Stimulated activated CD4-positive, alpha-beta T cell treated with anti-CD3 and anti-CD28 coated beads, TNF-alpha, amount 100 ng/mL, for 48 hours (primary cell): ENCODE measurements at places on chromosomes 7 and 10.

- no peak for DNase-seq
Observed at GRCh38 chr7:43462836-43463235, 120.1 kb upstream of the STK17A start.

- no peak for DNase-seq
Observed at GRCh38 chr10:33238643-33239042, 95.8 kb downstream of the NRP1 start.

DNA sequence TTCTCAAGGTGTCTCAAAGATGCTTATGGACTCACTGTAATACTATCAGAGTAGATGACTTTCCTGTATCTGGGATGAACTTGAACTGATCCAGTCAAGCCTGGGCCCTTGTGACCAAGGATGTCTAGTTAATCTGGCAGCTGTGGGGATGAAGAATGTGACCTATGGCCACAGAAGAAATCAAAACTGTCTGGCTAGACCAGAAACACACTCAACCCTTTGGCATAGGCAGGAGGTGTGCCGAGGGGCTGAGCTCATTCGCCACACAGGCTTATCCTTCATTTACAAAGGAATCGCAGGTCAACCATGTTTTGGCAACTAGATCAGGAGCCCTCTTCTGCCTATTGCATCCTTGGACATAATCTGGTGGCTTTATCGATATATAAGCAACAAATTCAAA lies 110.6 kb downstream of the ATXN7L1 start:
- no peak for DNase-seq

DNA sequence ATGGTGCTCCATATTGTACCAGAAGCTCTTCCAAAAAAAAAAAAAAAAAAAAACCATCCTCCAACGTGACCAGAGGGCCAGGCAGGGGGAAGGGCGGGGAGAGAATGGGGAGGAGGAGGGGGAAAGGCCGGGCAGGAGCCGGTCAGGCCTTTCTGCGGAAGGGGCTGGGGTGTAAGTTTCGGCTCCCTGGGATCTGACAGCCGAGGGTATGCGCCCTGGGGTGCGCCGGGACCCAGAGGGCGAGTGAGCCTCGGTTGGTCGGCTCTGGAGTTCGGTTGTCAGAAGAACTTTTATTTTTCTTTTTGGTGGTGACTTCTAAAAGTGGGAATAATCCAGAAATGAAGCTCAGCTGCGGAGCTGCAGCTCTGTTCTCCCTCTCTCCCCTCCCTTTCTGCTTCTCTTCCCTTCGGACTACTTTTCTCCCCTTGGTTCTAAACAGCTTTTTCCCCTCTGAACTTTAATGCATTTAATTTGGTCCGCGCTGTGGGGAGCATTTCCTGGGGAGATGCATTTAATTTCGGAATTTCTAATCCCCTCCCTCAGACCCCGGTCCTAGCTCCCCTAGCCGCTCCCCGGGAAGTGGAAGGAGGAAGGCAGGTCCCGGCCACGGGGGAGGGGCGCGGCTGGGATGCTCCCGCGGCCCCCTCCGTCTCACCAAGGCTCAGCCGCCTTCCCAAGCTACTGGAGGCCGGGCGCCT lies 3.9 kb upstream of the PAX2 start:
- DNase-seq: no peak

DNA sequence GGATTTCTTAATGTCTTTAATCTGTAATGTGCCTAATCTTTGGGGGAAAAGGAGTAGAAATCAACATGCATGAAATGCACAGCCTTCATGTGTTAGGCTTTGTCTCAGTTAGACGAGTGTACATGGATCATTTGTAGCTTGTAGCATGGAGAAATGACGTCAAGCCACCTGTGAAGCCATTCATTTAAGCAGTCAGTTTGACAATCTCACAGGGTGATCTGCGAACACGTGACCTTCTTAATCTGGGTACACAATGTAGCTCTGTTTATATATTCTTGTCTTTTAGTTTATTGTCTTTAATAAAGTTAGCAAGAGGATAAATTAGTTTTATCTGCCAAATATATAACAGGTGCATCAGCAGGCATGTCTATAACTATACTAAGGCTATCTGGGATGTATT lies 351.9 kb upstream of the LRGUK start:
- no peak for DNase-seq

DNA sequence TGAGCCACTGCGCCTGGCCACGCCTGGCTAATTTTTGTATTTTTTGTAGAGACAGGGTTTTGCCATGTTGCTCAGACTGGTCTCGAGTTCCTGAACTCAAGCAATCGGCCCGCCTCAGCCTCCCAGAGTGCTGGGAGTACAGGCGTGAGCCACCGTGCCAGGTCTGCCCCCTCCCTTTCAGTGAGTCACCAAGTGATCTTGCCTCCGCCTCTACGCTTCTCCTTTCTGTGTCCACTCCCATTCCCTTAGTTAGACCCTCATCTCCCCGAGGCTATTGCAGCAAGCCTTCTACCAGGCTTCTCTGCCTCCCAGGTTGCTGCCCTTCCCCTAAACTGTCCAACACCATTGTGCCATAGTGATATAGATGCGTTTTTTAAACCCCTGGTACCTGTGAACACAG lies 32.9 kb downstream of the CDC123 start:
- DNase-seq: no peak
